Glomerular endothelial cell (primary cell): ENCODE measurements at places on chromosomes 6 and 20. TPM values are rescaled to one million over a fixed set of nuclear protein-coding genes. Genes with fewer than 3 reads are reported as not detected.

BTBD9 gene
- total RNA-seq = 9.3 and 13.2 TPM in 2 replicates

RIPPLY2 gene
- not detected in 2 replicates for total RNA-seq

TNFRSF6B gene
- total RNA-seq = 96.8 and 186 TPM in 2 replicates

FAM83B gene
- total RNA-seq = 0.29 TPM in 2 replicates

YWHAB gene
- total RNA-seq = 167 and 173 TPM in 2 replicates

SOBP gene
- total RNA-seq = 2.1 and 2.3 TPM in 2 replicates

MAPK13 gene
- total RNA-seq = 5.8 and 6.2 TPM in 2 replicates

IMPG1 gene
- total RNA-seq = not detected in 2 replicates

NTSR1 gene
- 0.23 and 7.8 TPM in 2 replicates for total RNA-seq

SIGLEC1 gene
- total RNA-seq = not detected in 2 replicates

EPPIN gene
- not detected in 2 replicates for total RNA-seq

CTCFL gene
- total RNA-seq = not detected in 2 replicates

C6orf132 gene
- 2.1 and 2.2 TPM in 2 replicates for total RNA-seq
